ENCODE measurements at places on chromosomes 11 and 22. TPM values are rescaled to one million over a fixed set of nuclear protein-coding genes. Genes with fewer than 3 reads are reported as not detected.

Gene CDC45
- total RNA-seq = 54.7 TPM

Gene ADM2
- 8.2 TPM for total RNA-seq

- DNase-seq = no peak
Observed at GRCh38 chr11:10181811-10182210, 112.2 kb downstream of the SBF2 start.

DNA sequence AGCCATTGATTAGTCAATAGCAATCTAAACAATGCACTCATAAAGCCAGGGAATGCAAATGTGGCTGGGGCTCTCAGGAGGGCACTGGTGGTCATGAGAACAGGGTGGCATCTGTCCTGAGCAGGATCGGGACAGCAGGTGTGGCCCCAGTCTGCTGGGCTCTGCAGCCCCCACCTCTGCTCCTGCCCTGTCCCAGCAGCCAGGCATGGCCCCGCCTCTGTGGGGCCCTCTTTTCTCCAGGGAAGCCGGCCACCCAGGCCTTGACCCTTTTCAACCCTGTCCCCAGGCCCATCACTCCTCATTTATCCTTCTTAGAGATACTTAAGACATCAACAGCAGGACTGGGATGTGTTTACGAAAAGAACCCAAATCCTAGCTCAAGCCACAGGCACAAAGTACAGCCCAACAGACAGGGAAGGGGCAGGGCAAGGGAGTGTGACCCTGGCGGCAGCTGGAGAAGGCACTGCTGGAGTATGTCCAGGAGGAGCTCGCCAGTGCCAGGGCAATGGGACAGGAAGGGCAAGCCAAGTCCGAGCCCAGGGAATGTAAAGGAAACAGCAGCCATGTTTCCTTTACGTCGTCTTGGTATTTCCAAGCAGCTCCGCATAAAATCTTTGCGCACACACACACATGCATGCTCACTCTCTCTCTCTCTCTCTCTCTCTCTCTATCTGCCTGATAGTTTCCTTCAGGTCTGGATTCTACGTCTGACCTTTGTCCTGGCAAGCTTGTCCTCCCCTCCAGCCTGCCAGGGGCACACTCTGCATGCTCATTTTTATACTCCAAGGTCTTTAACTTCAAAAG, 59.9 kb downstream of the DGCR2 start:
- DNase-seq = no peak

DNA sequence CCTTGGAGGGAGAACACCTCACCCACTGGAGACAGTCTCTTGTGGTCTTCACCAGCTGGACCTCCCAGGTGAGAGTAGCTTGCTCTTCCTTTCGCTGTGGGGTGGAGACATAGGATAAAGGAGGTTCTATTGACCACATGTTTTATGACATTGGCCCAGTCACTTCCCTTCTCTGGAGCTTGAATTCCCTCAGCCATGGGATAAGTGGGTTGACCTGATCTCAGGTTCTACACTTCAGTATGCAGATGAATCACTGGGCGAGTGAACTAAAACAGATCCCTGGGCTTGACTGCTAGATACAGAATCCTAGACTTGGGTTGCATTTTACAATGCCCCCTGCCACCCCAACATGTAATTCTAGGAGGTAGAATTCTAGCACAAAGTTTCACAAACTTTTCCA, 54.8 kb upstream of the PRSS23 start:
- no peak for DNase-seq

DNA sequence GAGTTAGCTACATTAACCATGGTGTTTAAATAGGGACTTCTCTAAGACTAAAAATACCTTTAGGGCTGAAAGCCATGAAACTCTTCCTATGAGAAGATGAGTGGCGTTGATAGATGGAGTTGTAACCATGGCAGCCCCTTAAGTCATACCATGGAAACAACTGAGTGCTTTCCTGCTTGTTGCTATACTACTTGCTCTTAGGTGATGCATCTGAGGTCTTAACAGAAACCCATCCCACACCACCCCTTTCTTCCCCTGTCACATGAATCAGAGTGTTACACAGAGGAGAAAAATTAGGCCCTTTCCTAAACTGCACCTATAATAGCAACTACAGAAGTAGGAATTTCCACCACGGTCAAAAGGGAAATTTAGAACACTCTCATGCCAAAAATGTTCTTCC, 64.3 kb upstream of the ZC3H12C start:
- DNase-seq = no peak

All from activated T-cell treated with anti-CD3 and anti-CD28 coated beads, Interleukin-2, amount 50 U/mL, for 4 hours (primary cell).